ENCODE measurements at places on chromosomes 3 and 15.

GRCh38 chr3:154244644-154245043 lies 79.6 kb downstream of the DHX36 start:
- peak; percentile 32 for DNase-seq

GRCh38 chr3:49610666-49611280 lies 56.5 kb downstream of the BSN start:
- DNase-seq, result no peak

DNA sequence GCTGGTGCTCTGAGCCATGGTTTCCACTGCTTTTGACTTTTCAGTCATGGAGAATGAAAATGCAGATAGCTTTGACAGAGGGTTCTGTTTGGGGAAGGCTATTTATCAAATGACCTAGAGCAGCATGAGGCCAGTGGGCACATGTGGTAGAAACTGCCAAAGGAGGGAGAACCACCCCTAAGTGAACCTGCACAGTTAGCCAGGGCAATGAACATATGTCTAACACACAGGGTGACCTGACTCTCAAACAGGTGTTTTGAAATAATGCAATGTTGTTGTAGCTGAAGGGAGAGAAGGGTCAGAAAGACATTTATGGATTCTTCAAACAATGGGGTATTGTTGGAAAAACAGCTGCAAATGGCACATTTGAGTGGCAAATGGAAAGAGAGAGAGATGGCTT lies 174.4 kb upstream of the FAM3D start:
- no peak for DNase-seq

DNA sequence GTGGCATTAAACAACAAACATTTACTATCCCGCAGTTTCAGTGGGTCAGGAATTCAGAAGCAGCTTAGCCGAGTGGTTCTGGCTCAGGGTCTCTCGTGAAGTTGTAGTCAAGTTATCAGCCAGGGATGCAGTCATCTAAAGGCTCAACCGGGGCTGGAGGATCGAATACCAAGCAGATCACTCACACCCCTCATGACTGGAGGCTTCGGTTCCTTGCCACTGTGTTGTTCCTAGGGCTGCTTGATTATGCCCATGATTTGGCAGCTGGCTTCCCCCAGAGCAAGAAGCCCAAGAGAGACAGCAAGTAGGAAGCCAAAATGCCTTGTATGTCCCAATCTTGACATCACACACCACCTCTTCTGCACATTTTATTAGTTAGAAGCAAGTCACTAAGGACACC lies 33.9 kb upstream of the CDCP1 start:
- peak; percentile 68 for DNase-seq

GRCh38 chr3:61634678-61635077 lies 73.3 kb downstream of the PTPRG start:
- no peak for DNase-seq

- no peak for DNase-seq
These were observed 75.0 kb downstream of the MEGF11 start for GRCh38 chr15:66178531-66178910.

GRCh38 chr15:39777496-39777895 lies 5.1 kb downstream of the FSIP1 start:
- DNase-seq, result no peak

DNA sequence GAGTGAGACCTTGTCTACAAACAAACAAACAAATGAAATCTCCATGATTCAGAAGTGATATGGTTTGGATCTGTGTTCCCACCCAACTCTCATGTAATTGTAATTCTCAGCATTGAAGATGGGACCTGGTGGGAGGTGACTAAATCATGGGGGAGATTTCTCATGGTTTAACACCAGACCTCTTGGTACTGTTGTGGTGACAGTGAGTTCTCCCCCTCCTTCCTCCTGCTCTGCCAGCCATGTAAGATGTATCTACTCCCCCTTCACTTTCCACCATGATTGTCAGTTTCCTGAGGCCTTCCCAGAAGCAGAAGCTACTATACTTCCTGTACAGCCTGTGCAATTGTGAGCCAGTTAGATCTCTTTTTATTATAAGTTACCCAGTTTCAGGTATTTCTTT lies 438.4 kb upstream of the THBS1 start:
- DNase-seq, result no peak

- DNase-seq, result no peak
These were observed 457.7 kb upstream of the THRB start for GRCh38 chr3:24952388-24952787.

GRCh38 chr3:141303481-141304223 lies 64.7 kb upstream of the ZBTB38 start:
- DNase-seq, result peak; percentile 62

DNA sequence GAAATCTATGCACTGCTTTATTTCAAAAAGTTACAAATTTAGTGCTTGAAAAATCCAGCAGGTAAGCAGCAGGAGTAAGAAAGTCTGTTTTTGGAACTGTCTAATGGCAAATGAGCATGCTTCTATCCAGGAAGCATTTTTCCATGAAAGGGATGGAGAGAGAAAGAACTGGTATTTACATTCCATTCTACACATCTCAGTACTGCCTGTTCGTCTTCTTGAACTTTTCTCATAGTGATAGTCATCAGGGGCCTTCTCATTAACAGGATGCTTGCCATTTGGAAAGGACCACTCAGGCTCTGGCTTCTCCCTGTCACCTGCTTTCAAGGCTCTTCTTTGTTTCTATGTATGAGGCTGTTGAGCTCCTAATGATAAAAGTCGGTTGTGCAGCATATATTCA lies 267.3 kb upstream of the IL12A start:
- no peak for DNase-seq

DNA sequence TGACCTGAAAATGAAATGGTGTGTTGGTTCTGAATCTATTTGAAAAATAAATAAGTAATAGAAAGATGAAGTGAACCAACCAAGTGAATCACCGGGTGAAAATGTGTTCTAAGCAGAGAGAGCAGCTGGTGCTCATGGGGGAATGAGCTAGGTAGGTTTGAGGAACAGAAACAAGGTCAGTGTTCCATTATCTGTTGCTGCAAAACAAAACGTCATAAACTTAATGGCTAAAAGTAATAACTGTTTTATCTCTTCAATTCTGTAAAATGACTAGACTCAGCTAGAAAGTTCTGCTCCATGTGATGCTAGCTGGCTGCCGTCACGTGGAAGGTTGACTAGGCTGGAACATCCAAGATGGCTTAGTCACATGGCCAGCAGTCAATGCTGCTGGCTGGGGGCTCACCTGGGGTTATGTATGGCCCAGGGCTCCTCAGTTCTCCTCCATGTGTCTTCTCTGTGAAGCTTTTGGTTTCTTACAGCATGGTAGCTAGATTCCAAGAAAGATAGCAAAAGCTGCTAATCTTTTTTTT lies 13.3 kb upstream of the SH3BP5 start:
- DNase-seq, result no peak

- no peak for DNase-seq
These were observed 24.6 kb downstream of the IFT80 start for GRCh38 chr3:160374472-160374871.

- no peak for DNase-seq
These were observed 246.5 kb upstream of the MDFIC2 start for GRCh38 chr3:70558956-70559355.

- no peak for DNase-seq
These were observed 61.3 kb downstream of the SMAD3 start for GRCh38 chr15:67126551-67127330.

DNA sequence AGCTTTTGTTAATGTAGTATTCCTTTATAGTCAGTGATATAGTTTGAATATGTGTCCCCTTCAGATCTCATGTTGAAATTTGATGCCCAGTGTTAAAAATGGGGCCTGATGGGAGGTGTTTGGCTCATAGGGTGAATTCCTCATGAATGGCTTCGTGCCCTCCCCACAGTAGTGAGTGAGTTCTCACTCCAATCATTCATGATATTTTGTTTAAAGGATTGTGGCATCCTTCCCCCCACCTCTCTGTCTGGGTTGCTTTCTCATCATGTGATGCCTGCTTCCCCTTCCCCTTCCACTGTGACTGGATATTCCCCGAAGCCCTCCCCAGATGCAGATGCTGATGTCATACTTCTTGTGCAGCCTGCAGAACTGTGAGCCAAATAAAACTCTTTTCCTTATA lies 649.8 kb upstream of the NR2F2 start:
- no peak for DNase-seq

DNA sequence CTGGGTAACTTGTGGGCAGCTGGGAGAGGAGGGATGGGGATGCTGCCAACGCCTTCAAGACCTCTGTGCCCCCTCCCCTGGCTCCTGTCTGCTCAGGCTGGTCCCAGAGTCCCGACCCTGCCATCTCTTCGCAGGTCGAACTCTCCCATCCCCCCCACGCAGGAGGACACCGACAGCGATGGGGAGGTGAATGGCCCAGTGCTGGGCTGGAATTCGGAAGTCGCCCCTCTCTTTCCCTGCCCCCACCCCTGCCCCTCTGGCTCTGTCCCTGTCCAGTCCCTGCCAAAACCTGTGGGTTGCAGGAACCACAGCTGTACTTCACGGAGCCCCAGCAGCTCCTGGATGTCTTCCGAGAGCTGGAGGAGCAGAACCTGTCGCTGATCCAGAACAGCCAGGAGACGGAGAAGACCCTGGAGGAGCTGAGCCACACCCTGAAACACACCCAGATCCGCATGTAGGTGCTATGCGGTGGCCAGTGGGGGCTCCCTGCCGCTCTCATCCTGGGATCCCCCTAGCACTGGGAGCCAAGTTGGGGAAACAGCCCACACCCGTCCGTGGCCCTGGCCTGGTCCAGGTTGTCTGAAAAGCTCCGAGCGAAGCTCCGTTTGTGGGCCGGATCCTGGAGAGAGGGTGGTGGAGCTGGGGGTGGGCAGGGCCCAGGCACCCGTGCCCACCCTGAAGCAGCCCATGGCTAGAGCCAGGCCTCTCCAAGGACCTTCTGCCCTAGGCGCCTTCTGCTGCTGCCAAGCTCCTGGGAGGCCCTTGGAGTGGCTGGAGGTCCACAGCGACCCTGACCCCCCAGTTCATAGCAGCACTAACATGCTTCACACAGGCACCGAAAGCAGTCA lies 28.7 kb downstream of the CFAP100 start:
- no peak for DNase-seq

GRCh38 chr15:68409736-68410370 lies 22.1 kb downstream of the ITGA11 start:
- DNase-seq, result no peak

DNA sequence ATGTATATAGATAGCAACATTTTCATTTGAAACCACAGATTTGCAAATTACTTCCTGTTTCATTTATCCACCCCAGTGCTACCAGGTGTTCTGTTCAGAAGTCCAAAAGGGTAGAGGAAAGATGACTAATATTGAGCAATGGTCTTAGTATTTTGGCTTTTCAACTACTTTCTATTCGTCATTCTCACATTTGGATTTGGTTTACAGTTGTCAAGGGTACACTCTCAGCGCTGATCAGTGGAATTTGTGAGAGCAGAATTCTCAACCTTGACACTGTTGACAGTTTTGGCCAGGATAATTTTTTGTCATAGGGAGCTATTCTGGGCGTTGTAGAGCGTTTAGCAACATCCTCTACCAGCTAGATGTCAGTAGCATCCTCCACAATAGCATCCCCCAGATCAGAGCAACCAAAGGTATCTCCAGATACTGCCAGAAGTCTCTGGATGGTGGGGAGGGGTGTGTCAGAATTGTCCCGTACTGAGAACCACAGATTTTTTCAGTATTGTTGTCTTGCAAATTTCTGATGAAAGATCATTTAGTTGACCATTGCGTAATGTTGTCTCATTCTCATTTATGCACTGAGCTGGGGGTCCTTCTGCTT lies 4.2 kb downstream of the HMCES start:
- no peak for DNase-seq
